Astrocyte (in vitro differentiated cells and primary cell): ENCODE measurements at places on chromosomes 2 and 18. TPM values are rescaled to one million over a fixed set of nuclear protein-coding genes. Genes with fewer than 3 reads are reported as not detected.

DNA sequence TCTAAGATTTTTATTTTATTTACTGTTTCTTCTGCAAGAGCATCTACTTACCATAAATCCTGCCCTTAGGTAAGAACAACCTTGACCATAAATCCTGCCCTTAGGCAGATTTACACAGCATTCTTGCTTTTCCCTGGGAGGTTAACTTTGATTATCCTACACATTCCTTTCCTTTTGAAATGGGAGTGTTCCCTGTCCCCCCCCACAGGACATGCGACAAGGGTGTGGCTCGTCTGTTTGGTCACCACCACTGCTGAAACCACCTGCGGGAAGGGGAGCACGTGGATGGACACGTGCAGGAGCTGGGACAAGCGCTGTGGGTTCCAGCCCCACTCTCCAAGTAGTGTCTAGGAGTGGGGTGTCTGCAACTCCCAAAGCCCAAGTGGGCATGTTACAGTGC, 239.3 kb upstream of the SP5 start:
- DNase-seq = no peak
- H3K4me1 ChIP-seq = no peaks in the 10 kb centered on the region
- H3K4me3 ChIP-seq = no peak overlapping the region
- no peak overlapping the region for H3K27ac ChIP-seq
- no peaks in the 10 kb centered on the region for H3K36me3 ChIP-seq
- no peaks in the 10 kb centered on the region for H3K27me3 ChIP-seq

DNA sequence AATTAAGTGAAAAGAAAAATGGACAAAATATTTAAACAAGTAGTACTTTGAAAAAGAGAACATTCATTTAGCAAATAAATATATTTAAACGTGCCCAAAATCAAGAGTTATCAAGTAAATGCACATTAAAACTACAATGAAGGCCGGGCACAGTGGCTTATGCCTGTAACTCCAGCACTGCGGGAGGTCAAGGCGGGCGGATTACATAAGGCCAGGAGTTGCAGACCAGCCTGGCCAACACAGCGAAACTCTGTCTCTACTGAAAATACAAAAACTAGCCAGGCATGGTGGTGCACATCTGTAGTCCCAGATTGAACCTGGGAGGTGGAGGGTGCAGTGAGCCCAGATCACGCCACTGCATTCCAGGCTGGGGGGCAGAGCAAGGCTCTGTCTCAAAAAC, 9.8 kb downstream of the STAM2 start:
- H3K4me1 ChIP-seq = no peaks in the 10 kb centered on the region
- no peak for DNase-seq
- no peaks in the 10 kb centered on the region for H3K27me3 ChIP-seq
- no peak overlapping the region for H3K4me3 ChIP-seq
- H3K36me3 ChIP-seq = no peaks in the 10 kb centered on the region

- H3K36me3 ChIP-seq = no peaks in the 10 kb centered on the region
- H3K4me1 ChIP-seq = peaks cover 7% of the 10 kb centered on the region
- H3K27ac ChIP-seq = no peak overlapping the region
- peak; percentile 50 for DNase-seq
- H3K4me3 ChIP-seq = no peak overlapping the region
- no peaks in the 10 kb centered on the region for H3K27me3 ChIP-seq
These were observed 55.0 kb upstream of the DAPL1 start for GRCh38 chr2:158740127-158740526.

DNA sequence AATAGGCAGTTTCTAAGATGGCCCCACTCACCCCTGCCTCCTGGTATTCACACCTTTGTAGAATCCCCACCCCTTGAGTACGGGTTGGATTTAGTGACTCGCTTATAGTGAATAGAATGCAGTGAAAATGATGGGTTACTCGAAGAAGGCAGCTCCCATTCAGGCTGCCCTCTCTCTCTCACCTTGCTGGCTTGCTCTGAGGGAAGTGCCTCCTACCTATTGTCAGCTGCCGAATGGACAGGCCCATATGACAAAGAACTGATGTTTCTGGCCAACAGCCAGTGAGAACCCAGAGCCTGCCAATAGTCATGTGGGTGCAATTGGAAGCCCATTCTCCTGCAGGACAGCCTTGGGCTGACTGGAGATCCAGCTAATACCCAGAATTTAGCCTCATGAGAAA, 22.1 kb upstream of the RNF103 start:
- no peak overlapping the region for H3K27ac ChIP-seq
- no peaks in the 10 kb centered on the region for H3K27me3 ChIP-seq
- no peak overlapping the region for H3K4me3 ChIP-seq
- H3K36me3 ChIP-seq = no peaks in the 10 kb centered on the region

DNA sequence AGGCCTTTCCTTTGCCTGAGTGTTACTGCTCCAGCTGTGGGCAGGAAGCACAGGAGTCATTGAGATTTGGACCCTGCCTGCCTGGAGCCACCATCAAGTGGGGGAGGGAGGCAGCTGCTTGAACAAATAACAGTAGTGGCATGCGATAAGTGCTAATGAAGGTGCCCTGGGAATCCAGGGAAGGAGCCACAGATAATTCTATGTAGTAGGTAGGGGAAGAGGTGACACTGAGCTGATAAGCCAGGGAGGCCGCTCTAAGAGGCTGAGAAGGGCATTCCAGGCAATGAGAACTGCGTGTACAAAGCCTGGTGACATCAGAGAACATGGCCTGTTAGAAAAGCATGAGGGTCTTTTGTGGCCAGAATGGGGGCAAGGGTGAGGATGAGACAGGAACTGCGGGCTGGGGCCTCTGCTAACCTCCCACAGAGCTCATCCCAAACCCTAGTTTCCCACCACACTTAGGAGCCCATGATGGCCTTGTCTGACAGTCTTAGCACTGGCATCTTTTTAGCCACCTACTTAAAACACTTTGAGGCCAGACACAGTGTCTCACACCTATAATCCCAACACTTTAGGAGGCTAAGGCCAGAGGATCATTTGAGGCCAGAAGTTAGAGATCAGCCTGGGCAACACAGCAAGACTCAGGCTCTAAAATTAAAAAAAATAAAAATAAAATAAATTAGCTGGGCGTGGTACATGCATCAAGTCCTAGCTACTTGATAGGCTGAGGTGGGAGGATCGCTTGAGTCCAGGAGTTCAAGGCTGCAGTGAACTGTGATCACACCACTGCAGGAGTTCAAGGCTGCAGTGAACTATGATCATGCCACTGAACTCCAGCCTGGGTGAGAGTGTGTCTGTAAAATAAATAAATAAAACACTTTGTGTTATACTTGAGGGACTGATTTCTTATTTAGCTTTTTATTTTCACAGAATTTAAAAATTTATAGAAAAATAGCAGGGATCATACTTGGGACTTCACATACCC, 58.9 kb downstream of the TET3 start:
- no peak overlapping the region for H3K27ac ChIP-seq
- H3K27me3 ChIP-seq = no peaks in the 10 kb centered on the region
- no peak overlapping the region for H3K4me3 ChIP-seq
- no peak for DNase-seq

- H3K4me1 ChIP-seq = peaks cover 21% of the 10 kb centered on the region
- no peaks in the 10 kb centered on the region for H3K27me3 ChIP-seq
- no peak overlapping the region for H3K27ac ChIP-seq
- no peak for DNase-seq
- no peaks in the 10 kb centered on the region for H3K36me3 ChIP-seq
These were observed 65.4 kb downstream of the DTNA start for GRCh38 chr18:34775461-34775860.

DNA sequence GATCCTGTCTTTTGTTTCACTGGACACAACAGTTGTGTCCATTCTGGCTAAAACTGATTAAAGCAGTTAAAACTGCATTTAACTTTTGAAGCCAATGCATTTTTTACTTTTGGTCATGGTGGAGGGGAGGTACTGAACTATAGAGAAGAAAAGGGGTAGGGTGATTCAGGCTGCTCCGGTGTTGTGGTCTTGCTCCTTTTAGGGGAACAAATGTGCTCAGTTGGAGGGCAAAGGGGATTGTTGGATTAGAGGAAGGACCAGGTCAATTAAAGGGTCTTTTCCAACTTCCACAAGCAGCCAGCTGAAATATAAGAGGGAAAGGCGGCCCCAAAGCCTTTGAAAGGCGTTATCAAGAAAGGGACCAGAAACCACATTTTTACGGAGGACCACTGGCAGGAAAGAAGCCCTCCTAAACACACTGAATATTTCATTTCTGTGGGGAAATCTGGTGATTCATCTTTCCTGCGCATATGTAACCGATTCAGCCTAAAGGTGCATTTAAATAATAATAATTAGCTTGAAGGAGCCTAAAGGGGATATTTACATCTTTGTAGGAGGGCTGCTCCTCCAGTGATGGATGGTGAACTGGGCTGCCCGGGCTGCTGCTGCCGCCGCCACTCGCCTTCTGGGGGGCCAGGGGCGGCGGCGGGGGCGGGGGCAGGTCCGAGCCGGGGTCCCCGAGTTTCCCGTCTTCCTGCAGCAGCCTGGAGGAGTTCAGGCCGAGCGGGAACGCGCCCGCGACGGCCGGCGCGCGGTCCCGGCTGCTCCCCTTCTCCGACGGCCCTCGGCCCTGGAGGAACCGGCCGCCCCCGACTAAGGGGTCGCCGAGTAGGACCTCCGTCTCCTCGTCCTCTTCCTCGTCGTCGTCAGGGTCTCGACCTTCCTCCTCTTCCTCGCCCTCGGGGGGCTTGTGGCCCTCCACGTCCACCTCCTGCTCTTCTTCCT, 5.2 kb downstream of the SKOR2 start:
- no peak for DNase-seq
- no peak overlapping the region for H3K27ac ChIP-seq
- no peak overlapping the region for H3K4me3 ChIP-seq

DNA sequence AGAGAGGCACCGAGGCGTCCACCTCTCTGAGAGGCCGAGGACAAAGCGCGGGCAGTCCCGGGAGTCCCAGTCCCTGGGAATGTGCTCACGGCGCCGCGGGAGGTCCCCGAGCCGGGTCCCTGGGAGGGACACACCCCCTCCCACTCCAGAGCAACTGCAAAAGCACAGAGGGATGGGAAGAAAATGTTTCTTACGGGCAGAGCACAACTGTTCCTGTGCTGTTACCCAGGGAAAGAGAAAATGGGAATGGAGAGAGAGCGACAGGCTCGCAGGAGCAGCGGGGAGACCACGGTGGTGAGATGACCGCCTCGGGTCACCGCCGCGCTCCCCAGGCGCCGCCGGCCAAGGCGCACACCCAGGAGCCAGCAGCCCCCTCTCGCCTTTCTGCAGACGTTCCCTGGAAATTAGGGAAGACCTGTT, 1.2 kb upstream of the BCL11A start:
- no peak for DNase-seq
- no peak overlapping the region for H3K27ac ChIP-seq
- peaks cover 41% of the 10 kb centered on the region for H3K27me3 ChIP-seq
- no peaks in the 10 kb centered on the region for H3K36me3 ChIP-seq
- H3K4me1 ChIP-seq = peaks cover 15% of the 10 kb centered on the region

- H3K27me3 ChIP-seq = no peaks in the 10 kb centered on the region
- H3K4me1 ChIP-seq = peaks cover 44% of the 10 kb centered on the region
- no peak for DNase-seq
- no peak overlapping the region for H3K27ac ChIP-seq
These were observed 165.6 kb downstream of the SMAD7 start for GRCh38 chr18:48785091-48785614.

- H3K4me3 ChIP-seq = no peak overlapping the region
- H3K4me1 ChIP-seq = peaks cover 4% of the 10 kb centered on the region
- H3K36me3 ChIP-seq = no peaks in the 10 kb centered on the region
- H3K27me3 ChIP-seq = no peaks in the 10 kb centered on the region
- DNase-seq = no peak
These were observed 68.0 kb downstream of the RNF152 start for GRCh38 chr18:61824733-61825363.

Gene SERPINB4
- total RNA-seq = not detected in 2 replicates

Gene MBD5
- 52.8 and 53.6 TPM in 2 replicates for total RNA-seq

Gene FAP
- total RNA-seq = 0.96 and 1.3 TPM in 2 replicates

Gene STARD6
- total RNA-seq = not detected in 2 replicates

Gene DSC3
- total RNA-seq = 5.2 and 5.6 TPM in 2 replicates
